ENCODE measurements at places on chromosomes 4 and X.

DNA sequence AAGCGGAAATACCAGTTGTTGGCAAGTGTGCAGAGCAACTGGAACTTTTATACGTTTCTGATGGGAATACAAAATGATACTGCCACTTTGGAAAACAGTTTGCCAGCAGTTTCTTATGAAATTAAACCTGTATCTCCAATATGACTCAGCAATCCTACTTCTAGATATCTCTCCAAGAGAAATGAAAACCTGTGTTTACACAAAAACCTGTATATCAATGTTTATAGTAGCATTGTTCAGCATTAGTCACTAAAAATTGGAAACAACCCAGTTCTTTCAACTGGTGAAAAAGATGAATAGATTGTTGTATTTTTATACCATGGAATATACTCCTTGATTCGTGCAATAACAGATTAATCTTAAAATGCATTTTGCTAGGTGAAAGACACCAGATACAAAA, 26.8 kb downstream of the ATP7A start:
- H3K27me3 ChIP-seq: no peaks in the 10 kb centered on the region
- no peak for DNase-seq
- no peak overlapping the region for H3K27ac ChIP-seq
- peaks cover 6% of the 10 kb centered on the region for H3K4me1 ChIP-seq

- peak; percentile 70 for DNase-seq
- no peak overlapping the region for H3K27ac ChIP-seq
- peaks cover 6% of the 10 kb centered on the region for H3K27me3 ChIP-seq
- no peak overlapping the region for H3K4me3 ChIP-seq
Measured at GRCh38 chr4:41887821-41888686, 47.2 kb upstream of the TMEM33 start.

GRCh38 chr4:139645458-139645857, 20.2 kb upstream of the MGST2 start:
- no peaks in the 10 kb centered on the region for H3K36me3 ChIP-seq
- H3K4me1 ChIP-seq: no peaks in the 10 kb centered on the region
- no peak overlapping the region for H3K4me3 ChIP-seq
- no peak overlapping the region for H3K27ac ChIP-seq

GRCh38 chrX:24920769-24921168, 95.0 kb downstream of the ARX start:
- peaks cover 3% of the 10 kb centered on the region for H3K4me1 ChIP-seq
- H3K36me3 ChIP-seq: peaks cover 8% of the 10 kb centered on the region
- H3K27me3 ChIP-seq: no peaks in the 10 kb centered on the region
- H3K4me3 ChIP-seq: no peak overlapping the region
- DNase-seq: no peak
- H3K27ac ChIP-seq: no peak overlapping the region

DNA sequence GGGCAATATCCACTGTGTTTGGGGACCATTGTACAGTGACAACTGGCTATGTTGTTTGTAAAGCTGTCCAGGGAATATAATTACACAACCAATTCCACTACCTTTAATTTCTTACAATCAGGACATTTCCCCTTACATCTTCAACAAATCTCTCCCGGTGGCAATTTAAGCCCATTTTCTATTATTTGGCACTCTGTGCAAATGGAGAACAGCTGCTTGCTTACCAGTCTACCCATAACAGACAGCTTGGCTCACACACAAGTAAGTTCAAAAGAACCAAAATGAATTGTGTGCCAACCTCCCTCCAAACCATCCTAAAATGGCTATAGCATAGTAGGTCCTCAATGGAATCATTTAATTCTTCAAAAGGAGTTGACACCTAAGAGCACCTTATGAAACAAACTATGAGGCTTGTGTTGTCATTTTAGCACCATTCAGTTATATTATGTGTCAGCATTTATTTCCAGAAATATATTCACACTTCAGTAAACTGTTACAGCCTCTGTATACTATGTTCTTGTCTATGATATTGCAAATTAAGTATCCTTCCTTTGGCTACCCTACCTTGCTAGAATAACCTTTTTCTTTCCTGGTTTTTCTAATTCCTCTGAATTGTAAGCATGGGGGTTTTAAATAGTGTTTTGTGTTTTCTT, 18.4 kb downstream of the GABRA4 start:
- no peak overlapping the region for H3K4me3 ChIP-seq
- no peaks in the 10 kb centered on the region for H3K36me3 ChIP-seq
- peaks cover 6% of the 10 kb centered on the region for H3K27me3 ChIP-seq
- H3K27ac ChIP-seq: no peak overlapping the region

- no peak overlapping the region for H3K4me3 ChIP-seq
- H3K36me3 ChIP-seq: no peaks in the 10 kb centered on the region
- H3K27me3 ChIP-seq: no peaks in the 10 kb centered on the region
- no peak overlapping the region for H3K27ac ChIP-seq
Measured at GRCh38 chr4:104093247-104093646, 373.5 kb upstream of the TACR3 start.

- no peaks in the 10 kb centered on the region for H3K4me1 ChIP-seq
- H3K27me3 ChIP-seq: no peaks in the 10 kb centered on the region
- no peaks in the 10 kb centered on the region for H3K36me3 ChIP-seq
- H3K4me3 ChIP-seq: no peak overlapping the region
Measured at GRCh38 chr4:33262824-33263223, 2542.7 kb downstream of the PCDH7 start.
